T-helper 17 cell (primary cell): ENCODE measurements at places on chromosomes 11 and 22. TPM values are rescaled to one million over a fixed set of nuclear protein-coding genes. Genes with fewer than 3 reads are reported as not detected.
A peak's percentile ranks its signal among the peaks of the same experiment; 100 is the strongest.

- no peaks in the 10 kb centered on the region for H3K27me3 ChIP-seq
- peak overlapping the region; percentile 77 for H3K4me3 ChIP-seq
- no peak for DNase-seq
Observed at GRCh38 chr11:8913961-8914660, 3.1 kb downstream of the AKIP1 start.

The DYNC2H1 gene
- 2.2 TPM for total RNA-seq

The DSCAML1 gene
- 0.92 TPM for total RNA-seq

The MFNG gene
- 150 TPM for total RNA-seq

DNA sequence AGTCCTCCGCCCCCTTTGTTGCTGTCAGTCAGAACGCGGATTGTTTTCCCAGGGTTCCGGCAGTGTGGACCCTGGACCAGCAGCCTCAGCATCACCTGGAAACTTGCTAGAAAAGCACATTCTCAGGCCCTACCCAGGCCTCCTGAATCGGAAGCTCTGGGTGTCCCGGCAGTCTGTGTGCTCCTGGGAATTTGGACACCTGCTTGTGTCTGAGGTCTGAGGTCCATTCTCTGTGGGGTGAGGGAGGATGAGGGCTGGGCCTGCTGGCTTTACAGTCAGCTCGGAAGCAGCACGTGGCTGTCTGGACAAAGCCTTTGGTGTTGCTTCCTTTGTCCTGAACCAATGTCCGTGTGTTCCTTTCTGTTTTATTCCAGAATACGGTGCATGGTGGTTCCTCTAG is 299.7 kb downstream of the TBC1D22A start:
- no peaks in the 10 kb centered on the region for H3K27me3 ChIP-seq
- H3K4me1 ChIP-seq = peaks cover 27% of the 10 kb centered on the region
- H3K27ac ChIP-seq = no peak overlapping the region
- H3K36me3 ChIP-seq = peaks cover 8% of the 10 kb centered on the region

DNA sequence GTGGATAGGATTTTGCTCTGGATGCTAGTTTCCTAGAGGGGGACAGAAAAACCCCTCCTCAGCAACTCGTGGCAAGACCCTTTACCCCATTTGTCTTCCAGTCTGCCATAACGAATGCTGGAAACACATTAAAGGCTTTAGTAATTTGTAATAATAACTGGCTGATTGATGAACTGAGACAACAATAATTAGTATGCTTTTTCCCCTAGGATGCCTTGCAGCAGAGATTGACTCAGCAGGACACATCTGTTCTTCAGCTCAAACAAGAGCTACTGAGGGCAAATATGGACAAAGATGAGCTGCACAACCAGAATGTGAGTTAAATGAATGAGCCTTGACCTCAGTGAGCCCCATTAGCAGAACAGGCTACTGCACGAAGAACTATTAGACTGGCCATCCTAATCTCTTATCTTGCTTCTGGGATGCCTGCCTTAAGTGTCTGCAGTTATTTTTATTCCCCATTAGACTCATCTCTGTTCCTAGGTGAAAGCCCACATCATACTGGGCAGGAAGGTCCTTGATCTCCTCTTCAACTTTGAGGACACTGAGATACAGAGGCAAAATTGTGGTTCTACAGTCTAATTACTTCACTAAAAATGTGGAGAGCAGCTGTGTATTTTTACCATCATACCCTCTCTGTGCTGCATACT is 32.9 kb upstream of the DLAT start:
- H3K4me3 ChIP-seq = no peak overlapping the region
- H3K4me1 ChIP-seq = no peaks in the 10 kb centered on the region
- H3K36me3 ChIP-seq = no peaks in the 10 kb centered on the region
- no peak for DNase-seq

The OR6Q1 gene
- total RNA-seq = not detected

DNA sequence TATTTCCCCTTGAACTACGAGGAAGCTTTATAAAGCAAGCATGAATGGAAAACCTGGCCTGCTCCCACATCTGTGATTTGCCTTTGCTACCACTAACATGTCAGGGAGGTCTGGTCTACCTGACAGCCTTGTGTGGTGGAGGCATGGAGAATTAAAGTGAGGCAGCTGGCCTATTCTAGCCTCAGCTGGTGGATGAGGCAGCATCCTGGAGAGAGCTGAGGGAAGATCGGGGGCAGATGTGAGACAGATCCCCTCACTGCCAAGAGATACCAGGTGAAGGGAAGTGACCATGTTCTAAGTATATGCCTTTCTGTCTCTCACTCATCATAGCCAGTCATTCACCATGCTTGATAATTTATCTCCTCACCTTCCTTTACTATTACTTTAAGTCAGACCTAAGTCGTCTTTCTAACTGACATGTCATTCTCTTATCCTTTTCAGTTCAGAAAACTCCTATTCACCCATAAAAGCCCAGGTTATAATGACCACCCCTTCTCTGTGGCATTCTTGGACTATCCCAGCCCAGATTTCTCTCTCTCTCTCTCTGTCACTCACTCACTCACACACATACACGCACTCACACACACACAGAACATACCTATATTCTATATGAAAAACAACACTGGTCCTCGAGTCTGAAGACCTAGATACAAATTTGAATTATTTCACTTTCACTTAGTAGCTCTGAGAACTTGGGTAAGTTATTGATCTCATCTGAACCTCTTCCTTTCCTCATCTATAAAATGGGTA is 90.7 kb downstream of the CSNK2A3 start:
- peaks cover 15% of the 10 kb centered on the region for H3K4me1 ChIP-seq
- peaks cover 46% of the 10 kb centered on the region for H3K27me3 ChIP-seq
- H3K4me3 ChIP-seq = no peak overlapping the region
- H3K27ac ChIP-seq = no peak overlapping the region
- no peaks in the 10 kb centered on the region for H3K36me3 ChIP-seq
- no peak for DNase-seq

GRCh38 chr11:60863550-60864521 is 3.5 kb upstream of the ZP1 start:
- no peak overlapping the region for H3K27ac ChIP-seq
- no peaks in the 10 kb centered on the region for H3K36me3 ChIP-seq
- no peaks in the 10 kb centered on the region for H3K27me3 ChIP-seq
- no peak overlapping the region for H3K4me3 ChIP-seq
- H3K4me1 ChIP-seq = no peaks in the 10 kb centered on the region
- DNase-seq = no peak

DNA sequence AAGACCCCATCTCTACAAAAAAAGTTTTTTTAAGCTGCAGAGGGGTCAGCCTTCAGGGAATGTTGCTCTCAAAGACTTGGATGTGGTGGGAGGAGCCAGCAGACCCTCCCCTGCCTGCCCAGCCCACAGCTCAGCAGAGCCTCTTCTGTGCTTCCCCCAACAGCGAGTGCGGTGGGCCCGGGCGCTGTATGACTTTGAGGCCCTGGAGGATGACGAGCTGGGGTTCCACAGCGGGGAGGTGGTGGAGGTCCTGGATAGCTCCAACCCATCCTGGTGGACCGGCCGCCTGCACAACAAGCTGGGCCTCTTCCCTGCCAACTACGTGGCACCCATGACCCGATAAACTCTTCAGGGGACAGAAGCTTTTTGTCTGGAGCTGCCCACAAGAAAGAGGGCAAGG is 10.5 kb downstream of the TMA7B start:
- H3K36me3 ChIP-seq = peaks cover 22% of the 10 kb centered on the region
- H3K27ac ChIP-seq = no peak overlapping the region
- DNase-seq = no peak

- no peaks in the 10 kb centered on the region for H3K36me3 ChIP-seq
- H3K4me1 ChIP-seq = no peaks in the 10 kb centered on the region
- H3K27me3 ChIP-seq = no peaks in the 10 kb centered on the region
Observed at GRCh38 chr11:26753723-26754504, 32.1 kb upstream of the SLC5A12 start.

DNA sequence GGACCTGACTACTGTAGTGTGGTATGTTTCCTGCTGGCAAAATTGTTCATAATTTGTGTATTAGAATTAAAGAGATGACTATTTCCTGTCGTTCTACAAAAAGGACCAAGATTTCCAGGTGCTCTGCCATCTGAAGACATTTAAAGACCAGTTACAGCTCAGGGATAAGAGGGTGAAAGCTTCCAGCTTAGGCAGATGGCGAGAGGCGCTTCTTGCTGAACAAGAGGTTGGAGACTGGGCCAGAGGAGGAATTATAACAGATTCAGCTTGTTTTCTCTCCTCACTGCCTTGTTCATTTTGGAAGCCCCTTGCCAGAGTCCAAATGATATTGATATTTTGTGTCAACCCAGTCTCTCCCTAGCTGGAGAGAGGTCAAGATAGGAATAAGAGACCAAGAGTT is 23.1 kb upstream of the NNMT start:
- peaks cover 3% of the 10 kb centered on the region for H3K4me1 ChIP-seq
- no peak for DNase-seq
- no peak overlapping the region for H3K27ac ChIP-seq
- H3K36me3 ChIP-seq = peaks cover 10% of the 10 kb centered on the region

The OSBPL5 gene
- total RNA-seq = 8.1 TPM

DNA sequence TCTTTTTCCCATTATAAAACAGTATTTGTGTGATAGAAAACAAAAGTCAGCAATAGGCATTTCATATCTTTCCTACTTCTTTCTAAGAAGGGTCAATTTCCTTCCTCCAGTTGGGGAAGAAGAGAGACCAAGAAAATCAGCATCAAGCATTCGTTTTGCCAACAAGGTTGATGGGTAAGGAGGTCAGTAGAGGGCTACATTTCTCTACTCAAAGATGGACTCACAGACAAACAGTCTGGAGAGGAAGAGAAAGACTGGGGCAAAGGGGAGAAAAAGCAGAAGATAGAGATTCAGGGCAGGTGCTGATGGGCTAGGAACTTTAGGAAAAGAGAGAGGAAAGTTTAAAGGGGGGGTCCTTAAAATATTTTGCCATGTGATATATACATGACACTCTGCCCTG is 8.6 kb upstream of the MTNR1B start:
- no peaks in the 10 kb centered on the region for H3K36me3 ChIP-seq
- no peaks in the 10 kb centered on the region for H3K4me1 ChIP-seq
- H3K27me3 ChIP-seq = peaks cover 15% of the 10 kb centered on the region
- DNase-seq = no peak
- no peak overlapping the region for H3K4me3 ChIP-seq
- no peak overlapping the region for H3K27ac ChIP-seq

- H3K27ac ChIP-seq = no peak overlapping the region
- peaks cover 7% of the 10 kb centered on the region for H3K27me3 ChIP-seq
- H3K4me1 ChIP-seq = no peaks in the 10 kb centered on the region
- DNase-seq = no peak
Observed at GRCh38 chr11:115696563-115696962, 192.3 kb upstream of the CADM1 start.

The FIBIN gene
- not detected for total RNA-seq

GRCh38 chr11:80911666-80912065 is 1470.8 kb upstream of the TENM4 start:
- H3K36me3 ChIP-seq = no peaks in the 10 kb centered on the region
- H3K4me1 ChIP-seq = no peaks in the 10 kb centered on the region
- no peaks in the 10 kb centered on the region for H3K27me3 ChIP-seq
- no peak overlapping the region for H3K27ac ChIP-seq
- H3K4me3 ChIP-seq = no peak overlapping the region
- no peak for DNase-seq

DNA sequence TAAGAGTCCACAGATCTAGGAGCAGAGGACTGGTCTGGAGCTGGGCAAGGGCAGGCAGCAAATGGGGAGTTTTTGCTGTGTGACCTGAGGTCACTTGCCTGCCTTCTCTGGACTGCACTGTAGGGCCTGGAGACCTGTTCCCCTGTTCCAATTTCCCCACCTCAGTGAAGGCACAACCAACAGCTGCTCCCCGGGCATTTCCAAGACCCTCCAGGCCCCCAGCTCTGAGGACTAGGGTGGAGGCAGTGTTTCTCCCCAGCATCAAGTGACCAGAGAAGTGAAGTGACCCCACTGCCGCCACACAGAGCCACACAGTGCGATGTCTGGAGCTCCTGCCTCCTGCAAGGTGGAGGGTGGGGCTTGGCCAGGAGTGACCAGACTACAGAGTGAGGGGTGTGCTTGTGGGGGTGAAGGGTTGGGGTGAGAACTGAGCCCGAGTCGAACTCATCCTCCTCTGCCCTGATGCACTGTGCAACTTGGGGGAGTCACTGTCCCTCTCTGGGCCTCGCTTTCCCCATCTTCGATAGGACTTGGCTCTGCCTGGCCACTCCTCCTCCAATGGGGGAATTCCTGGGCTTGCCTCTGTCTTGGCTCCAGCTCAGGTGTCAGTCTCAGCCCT is 21.6 kb downstream of the P2RY2 start:
- peaks cover 3% of the 10 kb centered on the region for H3K4me1 ChIP-seq
- no peak for DNase-seq
- no peak overlapping the region for H3K4me3 ChIP-seq
- H3K27me3 ChIP-seq = peaks cover 6% of the 10 kb centered on the region
- no peak overlapping the region for H3K27ac ChIP-seq

The KIF18A gene
- 8.9 TPM for total RNA-seq

- no peaks in the 10 kb centered on the region for H3K36me3 ChIP-seq
- no peak for DNase-seq
- H3K4me1 ChIP-seq = no peaks in the 10 kb centered on the region
- no peaks in the 10 kb centered on the region for H3K27me3 ChIP-seq
- no peak overlapping the region for H3K27ac ChIP-seq
Observed at GRCh38 chr22:19980766-19981165, 35.9 kb downstream of the ARVCF start.

DNA sequence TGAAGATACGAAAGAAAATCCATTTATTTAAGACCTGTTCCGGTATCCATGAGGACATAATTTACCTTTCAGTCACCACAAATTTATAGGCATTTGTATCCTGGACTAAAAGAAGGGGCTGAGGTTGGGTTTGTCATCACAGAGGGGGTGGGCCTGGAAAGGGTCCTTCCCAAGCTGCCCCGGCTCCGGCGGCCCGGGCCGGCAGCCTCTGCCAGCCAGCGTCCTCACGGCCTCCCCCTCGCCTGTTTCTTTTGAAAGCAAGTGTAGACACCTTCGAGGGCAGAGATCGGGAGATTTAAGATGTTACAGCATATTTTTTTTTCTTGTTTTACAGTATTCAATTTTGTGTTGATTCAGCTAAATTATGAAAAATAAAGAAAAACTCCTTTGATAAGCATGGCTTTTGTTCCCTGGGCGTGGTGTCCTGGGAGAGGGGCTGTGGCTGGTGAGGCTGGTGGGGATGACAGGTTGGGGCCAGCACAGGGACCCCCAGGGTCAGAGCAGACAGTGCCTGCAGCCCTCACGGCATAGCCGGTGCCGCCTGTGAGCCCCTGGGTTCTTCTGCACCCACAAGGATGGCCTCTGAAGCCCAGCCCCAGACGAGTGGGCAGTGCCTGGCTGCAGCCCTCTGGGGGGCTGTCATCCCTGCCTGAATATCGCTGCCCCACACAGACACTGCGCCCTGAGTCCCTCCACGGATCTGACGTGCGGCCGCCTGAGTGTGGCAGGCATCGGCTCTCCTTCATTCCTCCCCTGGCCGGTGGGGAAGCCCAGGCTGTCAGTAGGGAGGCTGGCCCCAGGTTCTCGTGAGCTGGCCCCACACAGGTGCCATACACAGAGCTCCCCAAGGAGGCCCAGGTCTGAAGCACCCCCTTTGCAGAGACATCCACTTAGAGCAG is 1075.9 kb downstream of the BRD1 start:
- no peak overlapping the region for H3K4me3 ChIP-seq
- H3K36me3 ChIP-seq = no peaks in the 10 kb centered on the region
- H3K4me1 ChIP-seq = no peaks in the 10 kb centered on the region
- DNase-seq = no peak
- peaks cover 9% of the 10 kb centered on the region for H3K27me3 ChIP-seq

The RHOG gene
- 114 TPM for total RNA-seq
